Stomach (tissue), 19 donors: ENCODE measurements at places on chromosomes 12 and 14. TPM values are rescaled to one million over a fixed set of nuclear protein-coding genes. Genes with fewer than 3 reads are reported as not detected.

NCOR2 gene
- polyA plus RNA-seq = 49.6 TPM

GPHB5 gene
- not detected for polyA plus RNA-seq

ATP2B1 gene
- 4.7 TPM for polyA plus RNA-seq

FBXO21 gene
- polyA plus RNA-seq = 11.0 TPM

HOXC4 gene
- polyA plus RNA-seq = 3.7 TPM

FLRT2 gene
- polyA plus RNA-seq = 1.5 TPM

KLHDC1 gene
- 3.0 TPM for polyA plus RNA-seq

INHBC gene
- not detected for polyA plus RNA-seq

KCNC2 gene
- not detected for polyA plus RNA-seq

VRK1 gene
- 12.7 TPM for polyA plus RNA-seq

TMPO gene
- polyA plus RNA-seq = 24.6 TPM

PRB4 gene
- polyA plus RNA-seq = not detected

B4GALNT1 gene
- polyA plus RNA-seq = 0.75 TPM

PSMC6 gene
- polyA plus RNA-seq = 79.1 TPM

KRT77 gene
- polyA plus RNA-seq = not detected

EGLN3 gene
- polyA plus RNA-seq = 13.9 TPM

GLT8D2 gene
- 5.4 TPM for polyA plus RNA-seq

KRT85 gene
- not detected for polyA plus RNA-seq

POTEG gene
- polyA plus RNA-seq = not detected

PSMB11 gene
- not detected for polyA plus RNA-seq

AMN gene
- 12.8 TPM for polyA plus RNA-seq

CEBPE gene
- polyA plus RNA-seq = 0.37 TPM

SPIC gene
- 0.18 TPM for polyA plus RNA-seq

NKX2-1 gene
- polyA plus RNA-seq = not detected

AMDHD1 gene
- polyA plus RNA-seq = 0.37 TPM

PTHLH gene
- polyA plus RNA-seq = 1.9 TPM

APOF gene
- not detected for polyA plus RNA-seq

ZC2HC1C gene
- polyA plus RNA-seq = 4.5 TPM

ACSM4 gene
- not detected for polyA plus RNA-seq

GLT1D1 gene
- polyA plus RNA-seq = 0.13 TPM

PRKCH gene
- polyA plus RNA-seq = 7.5 TPM

FOXG1 gene
- polyA plus RNA-seq = not detected

SRRM4 gene
- polyA plus RNA-seq = 0.05 TPM
